T-helper 17 cell (primary cell): ENCODE measurements at places on chromosomes 1 and 21.

DNA sequence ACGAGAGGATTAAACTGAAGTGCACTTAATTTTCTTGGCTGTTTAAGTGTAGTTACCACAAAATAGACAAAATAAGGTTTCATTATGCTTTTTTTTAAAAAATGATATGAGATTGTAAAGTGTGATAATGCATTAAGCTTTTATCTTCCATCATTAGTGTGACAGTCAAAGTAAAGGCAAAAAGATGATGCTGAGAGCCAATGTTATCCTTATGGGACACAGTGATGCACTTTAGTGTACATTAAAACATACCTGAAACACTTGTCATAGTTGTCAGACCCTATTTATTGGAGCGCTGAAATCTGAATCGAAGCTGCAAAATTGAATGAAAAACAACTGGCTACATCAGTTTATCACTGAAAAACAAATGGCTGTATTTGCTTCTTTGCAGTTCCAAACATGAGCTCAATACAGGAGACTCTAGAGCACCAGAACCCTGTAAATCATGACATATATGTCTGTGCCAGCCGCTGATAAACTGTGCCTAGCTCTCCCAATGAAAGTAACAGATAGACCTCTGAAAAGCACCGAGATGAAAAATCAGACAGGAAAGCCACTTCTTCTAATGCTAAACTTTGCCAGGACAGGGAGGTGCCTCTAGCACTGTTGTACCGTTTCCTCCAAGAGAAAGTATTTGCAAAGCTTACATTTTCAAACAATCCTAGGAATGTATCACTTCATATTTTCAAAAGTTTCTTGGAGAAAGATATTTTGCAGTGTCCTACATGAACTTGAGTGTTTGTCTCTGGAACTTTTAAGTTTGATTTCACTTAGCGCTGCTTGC is 120.7 kb upstream of the TMPRSS15 start:
- DNase-seq, result no peak
- H3K27ac ChIP-seq, result no peak overlapping the region
- H3K4me1 ChIP-seq, result no peaks in the 10 kb centered on the region
- no peak overlapping the region for H3K4me3 ChIP-seq
- no peaks in the 10 kb centered on the region for H3K36me3 ChIP-seq
- no peaks in the 10 kb centered on the region for H3K27me3 ChIP-seq

DNA sequence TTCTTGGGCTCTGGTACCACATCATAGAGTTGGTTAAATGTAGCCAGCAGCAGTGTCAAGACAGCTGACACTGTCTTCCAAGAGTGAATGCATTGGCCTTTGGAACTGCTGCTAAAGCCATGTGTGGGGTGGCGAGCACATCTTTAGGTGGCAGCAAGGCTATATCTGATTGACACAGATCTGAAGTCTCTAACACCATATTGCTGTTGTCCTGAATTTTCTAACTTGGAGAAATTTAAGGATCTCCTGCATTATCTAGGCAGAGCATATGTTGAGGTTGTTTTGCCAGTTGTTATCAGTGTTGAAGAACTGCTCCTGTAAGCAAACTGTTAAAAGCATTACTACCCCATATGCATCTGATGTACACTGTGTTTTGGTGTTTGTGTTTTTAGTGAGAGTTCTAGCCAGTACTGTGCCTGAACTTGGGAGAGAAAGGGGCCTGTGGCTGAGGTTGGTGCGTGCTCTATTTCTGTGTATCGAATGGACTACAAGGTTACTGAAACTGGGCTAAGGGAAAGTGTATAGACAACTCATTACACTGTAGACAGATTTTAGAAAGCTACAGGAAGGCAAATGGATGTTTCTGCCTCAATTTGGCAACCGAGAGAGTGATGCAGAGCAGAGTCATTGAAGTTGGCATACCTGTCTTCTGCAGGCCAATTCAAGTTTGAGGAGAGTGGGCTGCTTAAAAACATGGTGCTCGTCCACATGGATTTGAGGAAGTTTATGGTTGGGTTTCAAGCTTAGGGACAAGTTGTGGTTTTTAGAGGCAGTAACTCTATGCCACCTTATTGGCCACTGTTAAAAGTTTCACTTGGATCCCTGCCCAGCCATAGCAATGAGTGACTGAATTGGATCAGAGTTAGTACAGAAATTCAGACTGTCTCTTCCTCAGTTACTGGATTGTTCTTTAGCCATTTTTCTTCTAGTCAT is 16.9 kb downstream of the DYRK3 start:
- H3K27ac ChIP-seq, result no peak overlapping the region
- no peak for DNase-seq
- peaks cover 5% of the 10 kb centered on the region for H3K4me1 ChIP-seq
- H3K4me3 ChIP-seq, result no peak overlapping the region

GRCh38 chr1:21647431-21648351 is 21.5 kb downstream of the RAP1GAP start:
- no peak overlapping the region for H3K4me3 ChIP-seq
- H3K4me1 ChIP-seq, result peaks cover 25% of the 10 kb centered on the region
- H3K27ac ChIP-seq, result no peak overlapping the region
- peaks cover 32% of the 10 kb centered on the region for H3K27me3 ChIP-seq
- no peak for DNase-seq

DNA sequence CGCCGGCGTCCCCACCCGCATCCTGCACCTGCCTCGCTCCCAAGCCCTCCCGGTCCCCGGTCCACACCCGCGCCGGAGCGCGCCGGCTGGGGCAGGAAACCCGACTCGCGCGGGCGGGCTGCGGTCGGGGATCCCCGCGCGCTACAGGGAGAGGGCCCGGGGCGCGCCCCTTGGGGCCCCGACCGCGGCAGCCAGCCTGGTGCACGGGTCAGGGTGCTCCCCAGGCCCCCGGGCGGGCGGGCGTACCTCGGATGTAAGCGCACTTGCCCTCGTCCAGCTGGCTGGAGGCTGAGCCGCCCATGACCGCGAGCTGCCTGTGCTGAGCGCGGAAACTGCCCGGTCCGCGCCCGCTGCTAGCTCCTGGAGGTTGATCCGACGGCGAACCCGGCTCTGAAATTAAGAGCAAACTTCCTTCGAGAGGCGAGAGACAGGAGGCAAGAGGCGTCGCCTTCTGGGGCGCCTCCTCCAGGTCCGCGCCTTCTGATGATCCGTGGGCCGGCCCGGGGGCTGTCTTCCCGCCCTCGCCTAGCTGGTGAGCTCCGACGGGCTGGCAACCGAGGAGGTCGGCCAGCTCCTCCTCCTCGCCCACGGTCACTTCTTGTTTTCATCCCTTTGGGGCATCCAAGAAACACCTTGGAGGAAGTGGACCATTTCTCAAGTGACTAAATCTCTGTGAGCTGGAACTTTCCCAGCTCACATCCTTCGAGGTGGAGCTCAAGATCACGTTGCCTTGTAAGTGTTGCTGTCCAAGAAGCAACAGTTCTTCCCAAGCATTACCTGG is at the start of gene NIBAN1:
NIBAN1 (minus strand) TSS at position 453 of the 781 bp plus-strand sequence; CDS start at position 301, 152 bp downstream.
- peak; percentile 72 for DNase-seq
- peaks cover 57% of the 10 kb centered on the region for H3K4me1 ChIP-seq
- peaks cover 3% of the 10 kb centered on the region for H3K36me3 ChIP-seq

DNA sequence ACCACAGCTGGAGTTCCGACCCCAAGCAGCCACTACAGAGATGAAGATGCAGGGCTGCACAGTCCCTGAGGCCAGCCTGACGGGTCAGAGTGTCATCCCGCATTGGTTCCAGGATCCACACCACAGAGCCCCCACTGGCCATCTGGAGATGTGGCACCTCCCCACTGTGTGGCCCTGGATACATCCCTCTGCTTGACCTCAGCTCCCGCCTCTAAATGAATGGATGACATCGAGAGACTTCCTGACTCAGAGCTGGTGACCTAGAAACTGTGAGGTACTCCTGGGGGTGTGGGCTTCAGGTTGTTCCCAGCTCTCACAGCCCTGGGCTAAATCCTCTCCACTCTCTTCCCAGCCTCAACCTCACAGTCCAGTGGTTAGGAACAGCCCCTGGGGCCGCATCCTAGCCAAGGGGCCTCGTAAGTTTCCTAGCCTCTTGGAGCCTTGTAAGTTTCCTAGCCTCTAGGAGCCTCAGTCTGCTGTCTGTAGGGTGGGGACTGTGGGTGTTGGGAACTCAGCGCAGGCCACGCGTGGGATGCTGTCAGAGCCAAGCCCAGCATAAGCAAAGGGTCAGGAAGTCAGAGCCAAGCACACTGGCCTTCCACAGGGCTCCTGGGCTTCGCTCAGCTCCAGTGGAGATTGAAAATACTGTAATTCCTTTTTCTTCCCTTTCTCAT is 87.5 kb upstream of the RUNX3 start:
- DNase-seq, result no peak
- H3K27ac ChIP-seq, result peak overlapping the region; percentile 97
- H3K36me3 ChIP-seq, result no peaks in the 10 kb centered on the region
- H3K27me3 ChIP-seq, result no peaks in the 10 kb centered on the region
- peaks cover 30% of the 10 kb centered on the region for H3K4me1 ChIP-seq

DNA sequence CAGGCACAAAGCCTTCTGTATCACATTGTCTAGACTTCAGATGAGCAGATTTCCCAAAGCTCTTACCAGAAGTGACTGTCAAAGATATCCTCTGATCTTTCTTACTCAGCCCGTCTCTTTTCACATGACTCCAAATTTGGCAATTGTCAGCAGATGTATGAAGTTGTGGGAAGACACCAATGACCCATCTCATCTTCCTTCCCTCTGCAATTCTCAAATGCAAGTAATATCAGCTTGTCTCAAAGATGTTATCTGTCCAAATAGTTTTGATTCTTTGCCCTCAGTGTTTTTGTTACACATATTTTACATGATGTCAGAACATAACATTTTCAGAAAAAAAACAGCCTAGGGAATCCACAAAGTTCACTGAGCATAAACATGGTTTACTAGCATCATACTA is 45.1 kb upstream of the RGS2 start:
- H3K4me3 ChIP-seq, result no peak overlapping the region
- no peaks in the 10 kb centered on the region for H3K36me3 ChIP-seq
- no peaks in the 10 kb centered on the region for H3K4me1 ChIP-seq
- DNase-seq, result no peak

DNA sequence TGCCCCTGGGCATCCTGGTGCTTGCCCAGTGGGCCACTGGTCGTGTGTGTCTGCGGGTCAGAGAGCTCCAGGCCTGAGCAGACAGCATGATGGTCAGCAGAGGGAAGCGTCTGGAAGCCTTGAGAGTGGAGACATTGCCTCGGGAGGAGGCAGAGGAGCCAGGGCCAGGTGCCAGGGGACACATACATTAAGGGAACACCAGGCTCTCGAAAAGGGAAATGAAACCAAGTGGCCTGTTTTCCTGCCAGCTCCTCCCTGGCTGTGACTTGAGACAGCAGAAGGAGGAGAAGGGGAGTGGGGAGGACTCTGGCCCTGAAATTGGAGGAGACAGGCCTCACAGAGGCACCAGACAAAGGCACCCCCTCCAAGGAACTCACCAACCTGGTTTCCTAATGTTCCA is 62.4 kb upstream of the LRP8 start:
- no peaks in the 10 kb centered on the region for H3K36me3 ChIP-seq
- H3K4me3 ChIP-seq, result no peak overlapping the region
- H3K27ac ChIP-seq, result peak overlapping the region; percentile 79
- DNase-seq, result no peak

GRCh38 chr1:172394141-172394751 is 26.2 kb upstream of the C1orf105 start:
- H3K27me3 ChIP-seq, result no peaks in the 10 kb centered on the region
- peak overlapping the region; percentile 93 for H3K27ac ChIP-seq
- H3K4me3 ChIP-seq, result peak overlapping the region; percentile 74
- H3K36me3 ChIP-seq, result no peaks in the 10 kb centered on the region
- peaks cover 36% of the 10 kb centered on the region for H3K4me1 ChIP-seq

GRCh38 chr1:56803561-56804156 is 15.5 kb downstream of the FYB2 start:
- DNase-seq, result no peak
- no peak overlapping the region for H3K4me3 ChIP-seq
- H3K4me1 ChIP-seq, result no peaks in the 10 kb centered on the region
- H3K27ac ChIP-seq, result no peak overlapping the region
- no peaks in the 10 kb centered on the region for H3K36me3 ChIP-seq

DNA sequence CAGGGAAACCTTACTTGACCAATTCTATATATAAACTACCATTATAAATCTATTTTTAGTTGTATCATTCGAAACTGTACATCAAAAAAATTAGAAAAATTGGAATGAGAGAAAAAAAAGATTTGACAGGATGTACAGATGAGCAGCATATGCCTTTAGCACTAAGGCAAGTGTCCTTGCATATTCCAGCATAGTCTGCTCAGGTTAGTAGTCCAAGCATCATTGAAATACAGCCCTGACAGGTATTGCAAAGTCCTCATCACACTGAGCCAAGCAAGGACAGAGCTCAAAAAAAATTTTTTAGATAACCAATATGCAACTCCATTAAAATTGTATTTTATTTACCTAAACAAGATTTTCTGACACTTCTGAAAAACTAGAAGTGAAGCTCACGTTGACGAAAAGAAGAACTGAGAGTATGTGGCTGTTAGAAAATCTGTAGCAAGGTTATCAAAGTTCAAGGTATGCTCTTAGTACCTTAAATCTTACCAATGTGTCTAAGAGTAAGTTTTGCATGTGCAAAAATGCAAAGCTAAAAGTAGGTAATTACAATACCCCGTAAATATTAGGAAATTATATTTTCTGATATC is 465.6 kb upstream of the ADGRL4 start:
- no peaks in the 10 kb centered on the region for H3K36me3 ChIP-seq
- H3K27me3 ChIP-seq, result no peaks in the 10 kb centered on the region
- no peak overlapping the region for H3K4me3 ChIP-seq
- no peak overlapping the region for H3K27ac ChIP-seq
- H3K4me1 ChIP-seq, result no peaks in the 10 kb centered on the region
- no peak for DNase-seq

DNA sequence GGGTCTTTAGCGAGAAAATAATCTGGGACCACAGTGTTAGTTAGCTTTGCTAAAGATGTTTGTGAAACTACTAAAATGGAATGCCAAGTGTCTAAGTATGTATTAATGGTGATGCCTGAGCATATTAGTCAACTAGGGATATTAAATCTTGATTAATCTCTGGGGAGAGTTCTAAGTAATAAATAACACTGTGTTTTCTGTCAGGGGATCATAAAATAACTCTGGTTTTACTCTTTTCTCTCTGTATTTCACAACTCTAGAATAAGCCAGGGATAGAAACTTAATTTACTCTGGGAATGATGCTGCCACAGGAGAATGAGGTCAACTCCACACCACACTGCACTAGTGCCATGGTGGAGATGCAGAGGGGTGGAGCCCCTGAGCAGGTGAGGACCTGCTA is 399.2 kb downstream of the PTBP2 start:
- no peaks in the 10 kb centered on the region for H3K27me3 ChIP-seq
- H3K4me3 ChIP-seq, result no peak overlapping the region
- H3K27ac ChIP-seq, result no peak overlapping the region
- H3K36me3 ChIP-seq, result no peaks in the 10 kb centered on the region
- no peak for DNase-seq

DNA sequence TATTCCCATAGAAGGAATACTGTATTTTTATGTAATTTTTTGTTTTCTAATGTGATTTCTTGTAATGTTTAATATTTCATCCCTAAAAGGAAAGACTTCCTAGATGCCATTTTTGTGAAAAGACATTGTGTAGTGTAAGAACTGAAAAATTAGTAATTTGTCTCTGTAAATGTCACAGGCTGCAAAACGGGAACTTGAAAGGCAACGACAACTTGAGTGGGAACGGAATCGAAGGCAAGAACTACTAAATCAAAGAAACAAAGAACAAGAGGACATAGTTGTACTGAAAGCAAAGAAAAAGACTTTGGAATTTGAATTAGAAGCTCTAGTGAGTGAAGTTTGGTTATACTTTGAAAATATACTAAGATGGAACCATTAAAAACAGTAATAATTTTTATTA is 132.2 kb downstream of the ITSN1 start:
- peaks cover 11% of the 10 kb centered on the region for H3K36me3 ChIP-seq
- H3K4me3 ChIP-seq, result no peak overlapping the region
- H3K4me1 ChIP-seq, result peaks cover 2% of the 10 kb centered on the region
- DNase-seq, result no peak
- H3K27ac ChIP-seq, result no peak overlapping the region

- H3K27ac ChIP-seq, result no peak overlapping the region
- H3K36me3 ChIP-seq, result peaks cover 2% of the 10 kb centered on the region
- DNase-seq, result no peak
- peaks cover 43% of the 10 kb centered on the region for H3K27me3 ChIP-seq
- no peaks in the 10 kb centered on the region for H3K4me1 ChIP-seq
Measured at GRCh38 chr1:18008081-18008480, 99.5 kb upstream of the IGSF21 start.
